ENCODE measurements at places on chromosomes 11 and 22.

GRCh38 chr11:75341612-75342011 is 9.8 kb downstream of the ARRB1 start:
- no peak for DNase-seq

GRCh38 chr11:78381865-78382264 is 35.8 kb downstream of the GAB2 start:
- no peak for DNase-seq

DNA sequence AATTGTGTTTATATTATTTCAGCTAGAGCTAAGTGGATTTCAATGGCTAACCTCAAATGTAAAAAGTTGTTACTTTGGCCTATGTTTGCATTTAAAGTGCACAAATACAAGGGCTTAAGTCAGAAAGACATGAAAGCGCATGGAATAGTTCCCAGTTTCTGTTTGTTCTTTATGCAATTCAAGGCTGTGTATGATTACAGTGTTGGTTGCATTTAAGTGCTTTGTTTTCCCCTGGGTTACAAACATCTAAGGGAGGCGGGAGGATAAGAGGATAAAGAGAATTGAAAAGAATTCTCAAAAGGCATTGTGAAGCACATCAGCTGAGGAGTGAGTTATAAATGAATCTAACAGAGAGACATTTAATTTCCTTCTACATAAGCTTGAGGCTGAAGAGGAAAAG is 453.4 kb downstream of the NTM start:
- no peak for DNase-seq

DNA sequence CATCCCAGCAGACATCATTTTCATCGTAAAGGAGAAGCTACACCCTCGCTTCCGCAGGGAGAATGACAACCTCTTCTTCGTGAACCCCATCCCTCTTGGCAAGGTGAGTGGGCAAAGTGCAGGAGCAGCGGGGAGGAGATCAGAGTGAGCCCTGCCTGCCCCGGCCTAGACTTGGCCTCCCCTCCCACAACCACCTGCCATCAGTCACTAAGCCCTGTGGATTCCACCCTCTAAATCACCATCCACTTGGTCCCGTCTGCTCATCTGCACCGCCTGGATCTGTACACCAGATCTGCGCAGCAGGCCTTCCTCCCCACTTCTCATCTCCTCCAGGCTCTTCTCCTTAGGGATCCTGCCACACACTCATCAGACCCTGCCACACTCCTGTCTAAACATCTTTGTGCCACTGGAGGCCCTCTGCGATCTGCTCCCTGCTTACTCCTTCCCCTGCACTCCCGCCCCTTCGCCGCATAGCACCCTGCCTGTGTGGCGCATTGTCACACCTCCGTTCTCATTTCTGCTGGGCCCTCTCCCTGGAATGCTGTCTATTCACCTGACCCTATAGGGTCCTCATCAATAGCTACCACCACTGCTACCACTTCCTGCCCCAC is 14.2 kb downstream of the UCP2 start:
- no peak for DNase-seq

- peak; percentile 94 for DNase-seq
Measured at GRCh38 chr11:61814958-61815789, 1.6 kb downstream of the FADS1 start.

GRCh38 chr11:76453248-76453647 is 8.4 kb downstream of the EMSY start:
- DNase-seq, result no peak

GRCh38 chr22:33418484-33418883 is 360.3 kb upstream of the SYN3 start:
- no peak for DNase-seq

GRCh38 chr11:60711276-60711675 is 11.9 kb downstream of the MS4A8 start:
- no peak for DNase-seq

GRCh38 chr11:84234011-84234410 is 947.8 kb upstream of the CCDC90B start:
- no peak for DNase-seq

DNA sequence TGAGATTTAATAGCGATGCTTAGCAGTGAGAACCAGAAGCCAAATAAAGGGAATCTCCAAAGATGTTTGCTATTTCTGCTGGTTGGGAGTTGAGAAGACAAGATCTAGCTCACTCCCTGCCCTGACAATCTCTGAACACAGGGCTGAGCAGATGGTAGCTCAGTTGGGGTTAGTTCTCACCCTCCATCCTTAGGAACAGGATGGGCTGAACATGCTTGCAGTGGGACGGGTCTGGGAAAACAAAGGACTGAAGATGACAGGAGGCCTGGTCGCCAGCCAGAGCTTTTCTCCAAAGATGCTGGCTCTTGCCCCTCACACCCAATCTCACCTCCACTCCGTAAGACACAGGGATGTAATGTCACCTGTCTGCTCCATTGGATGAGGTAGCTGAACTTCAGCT is 72.7 kb downstream of the SC5D start:
- DNase-seq, result no peak

GRCh38 chr11:18392434-18393321 is 1.7 kb upstream of the LDHA start:
- no peak for DNase-seq

- DNase-seq, result no peak
Measured at GRCh38 chr11:8928205-8928604, 4.5 kb downstream of the C11orf16 start.

- DNase-seq, result peak; percentile 66
Measured at GRCh38 chr11:111665777-111666176, 63.5 kb downstream of the SIK2 start.

DNA sequence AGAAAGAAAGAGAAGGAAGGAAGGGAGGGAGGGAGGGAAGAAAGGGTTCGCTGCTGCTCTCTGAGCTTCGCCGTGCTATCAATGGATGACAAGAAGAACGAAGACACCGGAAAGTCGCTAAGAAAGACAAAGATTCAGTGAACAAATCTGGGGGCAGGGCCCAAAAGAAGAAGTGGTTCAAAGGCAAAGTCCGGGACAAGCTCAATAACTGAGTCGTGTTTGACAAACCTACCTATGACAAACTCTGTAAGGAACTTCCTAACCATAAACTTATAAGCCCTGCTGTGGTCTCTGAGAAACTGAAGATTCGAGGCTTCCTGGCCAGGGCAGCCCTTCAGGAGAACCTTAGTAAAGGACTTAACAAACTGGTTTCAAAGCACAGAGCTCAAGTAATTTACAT is 2.9 kb upstream of the TTLL1 start:
- no peak for DNase-seq

- DNase-seq, result no peak
Measured at GRCh38 chr22:43050995-43051394, 36.0 kb upstream of the PACSIN2 start.

GRCh38 chr22:29860006-29860766 is 22.1 kb upstream of the ASCC2 start:
- DNase-seq, result no peak

DNA sequence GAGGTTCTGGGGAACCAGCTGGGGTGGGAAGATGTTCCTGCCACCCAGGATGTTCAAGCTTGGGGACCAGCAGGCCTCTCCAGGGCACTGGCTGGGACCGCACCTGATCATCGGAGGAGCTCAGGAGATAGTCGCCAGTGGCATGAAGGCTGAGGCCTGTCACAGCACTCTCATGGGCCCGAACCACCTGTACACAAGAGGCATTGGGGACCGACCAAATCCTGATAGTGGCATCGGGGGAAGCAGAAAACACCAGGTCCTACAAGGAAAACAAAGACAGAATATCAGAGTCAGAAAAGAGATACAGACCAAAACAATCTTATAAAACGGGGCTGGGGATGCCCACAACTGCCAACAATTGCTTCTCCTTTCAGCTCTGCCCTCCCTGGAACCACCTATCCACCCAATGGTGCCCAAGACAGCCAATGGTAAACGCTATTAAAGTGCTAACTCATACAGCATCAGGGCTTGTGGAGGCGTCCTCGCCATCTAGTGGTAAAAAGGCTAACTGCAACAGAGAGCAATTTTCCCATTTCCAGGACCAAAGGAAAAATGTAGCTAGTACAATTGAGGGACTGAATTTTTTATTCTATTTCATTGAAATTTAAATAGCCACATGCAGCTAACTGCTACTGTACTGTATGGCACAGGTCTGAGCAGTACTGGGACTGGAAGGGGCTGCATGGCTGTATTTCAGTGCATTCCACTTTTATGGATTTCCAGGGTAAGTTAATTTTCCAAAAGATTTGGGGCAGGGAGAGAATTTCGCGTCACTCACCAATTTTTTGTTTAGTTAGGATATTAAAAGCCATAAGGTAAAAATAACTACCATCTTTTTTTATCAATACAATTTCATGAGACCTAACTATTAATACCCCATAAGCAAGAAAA is 7.1 kb downstream of the PRPF19 start:
- peak; percentile 59 for DNase-seq

DNA sequence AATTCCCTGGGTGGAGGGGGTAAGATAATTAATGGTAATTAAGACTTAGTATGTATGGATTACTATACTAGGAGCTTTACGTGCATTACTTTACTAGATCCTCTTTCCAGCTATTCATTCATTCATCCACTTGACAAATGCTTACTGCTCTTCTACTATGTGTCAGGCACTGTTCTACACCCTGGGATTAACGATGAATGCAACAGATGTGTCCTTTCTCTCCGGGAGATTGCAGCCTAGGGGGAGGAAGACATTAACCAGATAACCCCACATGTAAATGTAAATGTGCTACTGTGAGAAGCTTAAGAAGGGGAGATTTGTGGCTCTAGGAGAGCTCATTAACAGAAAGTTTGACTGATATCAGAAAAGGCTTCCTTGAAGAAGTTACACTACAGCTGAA is 1.7 kb downstream of the ANKK1 start:
- no peak for DNase-seq

GRCh38 chr11:73011126-73011817 is 130.8 kb downstream of the FCHSD2 start:
- DNase-seq, result no peak

- DNase-seq, result no peak
Measured at GRCh38 chr22:23063539-23064380, 6.6 kb upstream of the GNAZ start.

DNA sequence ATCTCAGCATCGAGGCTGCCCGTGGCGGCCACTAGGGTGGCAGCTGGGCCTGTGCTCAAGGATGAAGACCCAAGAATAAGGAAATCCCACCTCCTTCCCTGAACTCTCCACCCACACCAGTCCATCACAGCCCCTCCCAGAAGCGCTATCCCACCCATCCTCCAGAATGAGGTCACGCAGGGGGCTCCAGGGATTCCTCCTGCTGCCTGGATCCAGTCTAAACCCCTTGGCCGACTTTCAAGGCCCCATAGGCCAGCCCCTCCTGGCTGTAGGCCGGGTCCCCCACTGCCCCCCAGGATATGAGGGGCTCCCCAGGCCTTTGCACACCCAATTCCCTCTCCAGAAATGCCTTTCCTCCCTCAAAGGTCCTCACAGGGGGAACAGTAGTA is 19.0 kb upstream of the SCGB1A1 start:
- DNase-seq, result peak; percentile 86

DNA sequence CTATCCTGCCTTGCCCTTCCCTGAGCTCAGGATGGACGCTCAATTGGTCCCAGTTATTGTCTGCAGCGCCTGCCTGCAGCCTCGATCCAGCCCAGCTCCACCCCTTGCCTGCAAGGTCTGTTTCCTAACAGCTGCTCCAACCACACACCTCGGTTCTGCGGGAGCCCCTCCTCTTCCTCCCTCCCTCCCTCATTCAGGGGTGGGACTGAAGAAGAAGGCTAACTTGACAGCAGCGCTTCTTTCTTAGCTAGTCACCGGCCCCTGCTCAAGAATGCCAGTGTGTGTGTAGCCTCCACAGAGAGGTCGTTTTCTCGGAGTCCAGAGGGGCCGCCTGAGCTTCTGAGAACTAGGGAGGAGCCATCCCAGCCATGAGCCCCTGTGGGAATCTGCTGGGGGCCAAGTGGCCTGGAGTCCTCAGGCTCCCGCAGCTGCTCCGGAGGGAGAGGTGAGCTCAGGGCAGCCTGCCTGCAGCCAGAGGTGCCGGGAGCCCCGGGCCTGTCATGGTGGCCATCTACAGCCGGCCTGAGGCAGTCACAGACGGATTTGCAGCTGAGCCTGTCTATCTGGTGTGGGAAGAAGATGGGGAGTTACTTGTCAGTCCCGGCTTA is 36.1 kb downstream of the LIMK2 start:
- DNase-seq, result peak; percentile 81

DNA sequence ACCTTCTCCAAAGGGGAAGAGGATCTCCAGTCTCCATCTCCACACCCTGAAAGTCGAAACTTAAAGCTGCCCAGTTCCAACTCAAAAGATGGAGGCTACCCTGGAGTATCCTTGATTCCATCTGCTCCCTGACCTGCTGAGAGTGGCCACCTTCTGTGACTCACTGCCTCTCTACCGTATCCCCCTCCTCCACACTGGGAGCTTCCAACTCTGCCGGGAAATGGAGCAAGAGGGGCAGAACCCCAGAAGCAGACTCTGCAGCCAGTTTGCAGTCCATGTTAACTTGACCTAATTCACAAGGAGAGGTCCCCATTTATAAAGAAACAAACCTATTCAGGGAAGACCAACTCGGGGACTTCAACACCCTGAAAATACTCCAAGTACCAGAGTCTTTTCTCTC is 22.0 kb upstream of the IRAG1 start:
- no peak for DNase-seq

- no peak for DNase-seq
Measured at GRCh38 chr11:20099527-20099926, 60.7 kb downstream of the DBX1 start.

DNA sequence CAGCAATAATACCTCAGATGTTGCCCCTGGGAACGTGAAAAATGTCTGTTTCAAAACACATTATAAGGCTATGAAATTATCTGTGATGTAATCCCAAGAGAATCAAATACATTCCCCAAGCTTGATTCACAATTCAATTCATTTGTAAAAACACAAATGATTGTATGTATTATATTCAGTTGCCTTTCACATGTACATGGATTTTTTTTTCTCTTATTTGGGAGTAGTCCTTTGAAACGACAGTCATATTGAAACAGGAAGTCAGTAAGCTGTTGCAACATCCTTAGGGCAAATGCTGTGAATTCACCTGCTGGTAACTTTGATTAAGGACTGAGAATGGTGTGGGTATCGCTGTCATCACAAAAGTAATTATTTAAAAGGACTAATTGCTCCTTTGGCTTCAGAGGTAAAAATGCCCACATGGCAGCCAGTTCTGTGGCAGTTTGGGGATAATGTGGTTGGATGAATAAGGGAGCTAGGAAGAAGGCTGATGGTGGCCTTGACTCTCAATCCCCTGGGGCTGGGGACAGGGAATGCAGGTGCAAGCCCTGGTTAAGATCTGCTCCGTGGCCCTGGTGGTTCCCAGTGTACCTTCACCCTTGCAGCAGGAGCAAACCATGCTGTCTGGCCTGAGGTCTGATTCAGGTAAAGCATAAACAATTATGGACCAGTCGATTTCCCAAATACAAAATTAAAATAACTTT is 13.2 kb downstream of the EHF start:
- no peak for DNase-seq

DNA sequence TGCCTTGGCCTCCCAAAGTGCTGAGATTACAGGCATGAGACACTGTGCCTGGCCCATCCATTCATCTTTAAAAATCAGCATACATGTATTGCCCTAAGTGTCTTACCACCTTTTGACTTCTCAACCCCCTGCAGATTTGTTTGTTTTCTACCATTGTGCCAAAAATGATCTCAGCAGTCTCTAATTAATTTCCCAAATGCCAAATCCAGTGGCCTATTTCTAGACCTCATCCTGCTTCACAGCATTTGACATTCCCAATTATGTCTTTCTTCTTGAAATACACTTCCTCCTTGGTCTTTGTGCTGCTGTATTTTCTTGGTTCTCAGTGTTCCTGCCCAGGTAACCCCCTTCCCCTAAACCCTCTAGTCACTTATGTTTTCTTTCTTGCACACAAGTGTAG is 46.0 kb upstream of the GRAMD1B start:
- no peak for DNase-seq

GRCh38 chr11:46130286-46130940 is 9.2 kb upstream of the PHF21A start:
- no peak for DNase-seq

All from hindlimb muscle (tissue), 1 donor.